Right atrium auricular region (tissue), 2 donors: ENCODE measurements at places on chromosomes 6 and 20.

DNA sequence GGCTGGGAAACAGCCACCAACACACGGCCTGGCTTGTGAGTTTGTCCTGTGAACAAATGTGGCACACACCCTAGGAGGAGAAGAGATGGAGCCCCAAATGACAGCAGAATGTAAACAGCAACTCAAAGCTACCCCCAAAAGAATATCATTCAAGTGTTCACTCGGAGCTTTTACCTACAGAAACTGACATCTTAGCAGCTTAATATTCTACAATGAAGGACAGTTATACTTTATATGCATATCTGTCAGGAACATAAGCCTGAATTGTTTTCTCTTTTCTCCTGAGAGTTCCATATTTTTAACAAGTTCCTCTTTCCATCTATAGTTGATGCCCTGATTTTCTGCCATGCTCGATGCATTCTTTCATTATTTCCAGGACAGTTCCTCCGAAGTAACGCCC, 566.0 kb upstream of the MAP3K7 start:
- H3K4me1 ChIP-seq: no peaks in the 10 kb centered on the region
- H3K27ac ChIP-seq: no peak overlapping the region
- no peak overlapping the region for H3K4me3 ChIP-seq
- DNase-seq: no peak
- no peaks in the 10 kb centered on the region for H3K27me3 ChIP-seq

- H3K36me3 ChIP-seq: no peaks in the 10 kb centered on the region
- H3K4me1 ChIP-seq: no peaks in the 10 kb centered on the region
- no peak overlapping the region for H3K27ac ChIP-seq
- no peaks in the 10 kb centered on the region for H3K27me3 ChIP-seq
Measured at GRCh38 chr6:145137425-145137824, 597.9 kb downstream of the EPM2A start.

DNA sequence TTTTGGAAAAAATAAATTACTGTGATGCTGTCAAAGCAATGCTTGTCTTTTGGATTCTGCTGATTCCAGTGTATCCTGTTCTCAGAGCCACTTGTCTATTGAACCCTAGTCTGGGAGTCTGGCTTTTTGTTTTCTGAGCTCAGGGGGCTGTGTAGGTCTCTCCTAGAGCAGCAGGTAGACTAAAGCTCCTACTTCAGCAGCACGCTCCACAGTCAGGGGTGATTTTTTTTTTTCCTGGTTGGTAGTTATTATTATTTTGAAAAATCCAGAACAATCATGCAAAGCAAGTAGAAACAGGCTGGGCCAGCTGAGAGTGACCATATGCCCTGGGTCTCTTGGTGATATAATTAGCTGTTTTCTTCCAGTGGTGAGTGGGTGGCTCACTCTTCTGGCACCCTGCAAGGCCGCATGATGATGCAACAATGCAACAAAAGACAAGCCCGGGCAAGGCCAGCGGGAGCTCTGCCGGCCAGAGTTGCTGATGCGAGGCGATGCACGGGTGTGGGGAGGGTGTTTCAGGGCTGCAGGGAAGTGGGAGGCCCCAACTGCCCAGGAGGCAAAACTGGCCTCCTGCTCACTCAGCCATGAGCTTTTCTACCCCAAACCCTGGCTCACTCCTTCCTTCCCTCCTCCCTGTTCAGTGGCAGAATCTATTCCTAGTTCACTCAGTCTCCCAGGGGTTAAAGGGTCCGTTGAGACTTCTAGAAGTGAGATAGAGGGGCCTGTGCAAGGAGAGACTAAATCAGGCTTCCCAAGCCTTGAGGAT, 11.5 kb upstream of the CDKN1A start:
- DNase-seq: peak; percentile 89
- peaks cover 13% of the 10 kb centered on the region for H3K4me1 ChIP-seq
- no peak overlapping the region for H3K4me3 ChIP-seq
- peak overlapping the region; percentile 14 for H3K27ac ChIP-seq
- no peaks in the 10 kb centered on the region for H3K36me3 ChIP-seq

DNA sequence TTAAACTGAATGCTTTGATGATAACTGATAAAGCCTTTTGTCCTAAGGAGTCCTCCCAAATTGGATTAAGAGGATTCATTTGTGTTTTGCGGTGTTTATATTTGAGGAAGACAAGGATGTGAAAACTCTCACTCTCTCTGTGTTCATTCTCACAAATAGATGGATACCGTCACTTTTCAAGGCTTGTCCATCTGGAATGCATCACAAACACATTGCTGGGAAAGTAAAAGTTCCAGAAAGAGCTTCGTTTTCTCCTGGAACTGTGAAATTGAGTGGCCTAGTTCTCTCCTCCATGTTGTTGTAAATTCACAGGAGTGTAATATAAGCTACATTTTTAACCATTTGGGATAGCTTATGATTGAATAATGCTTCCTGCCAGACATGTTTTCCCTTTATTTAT, 581.6 kb upstream of the FLRT3 start:
- DNase-seq: no peak
- H3K4me1 ChIP-seq: peaks cover 7% of the 10 kb centered on the region
- H3K27ac ChIP-seq: no peak overlapping the region
- no peaks in the 10 kb centered on the region for H3K36me3 ChIP-seq
- H3K27me3 ChIP-seq: no peaks in the 10 kb centered on the region

DNA sequence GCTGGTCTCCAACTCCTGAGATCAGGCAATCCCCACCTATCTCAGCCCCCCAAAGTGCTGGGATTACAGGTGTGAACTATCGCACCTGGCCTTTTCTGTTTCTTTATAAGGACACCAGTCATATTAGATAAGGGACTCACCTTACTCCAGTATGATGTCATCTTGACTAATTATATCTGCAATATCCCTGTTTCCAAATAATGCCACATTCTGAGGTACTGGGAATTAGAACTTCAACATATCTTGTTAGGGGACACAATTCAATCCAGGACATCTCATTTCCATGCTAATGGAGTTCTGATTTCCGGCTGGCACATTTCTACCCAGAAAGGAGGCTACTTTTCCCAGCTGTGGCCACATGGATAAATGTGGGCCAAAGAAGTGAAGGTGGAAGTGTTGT, 6.4 kb upstream of the AIG1 start:
- no peak overlapping the region for H3K4me3 ChIP-seq
- peaks cover 3% of the 10 kb centered on the region for H3K4me1 ChIP-seq

- H3K4me3 ChIP-seq: no peak overlapping the region
Measured at GRCh38 chr20:53124803-53125202, 152.6 kb downstream of the TSHZ2 start.
